ENCODE measurements at places on chromosomes 6 and 20. TPM values are rescaled to one million over a fixed set of nuclear protein-coding genes. Genes with fewer than 3 reads are reported as not detected.

DNA sequence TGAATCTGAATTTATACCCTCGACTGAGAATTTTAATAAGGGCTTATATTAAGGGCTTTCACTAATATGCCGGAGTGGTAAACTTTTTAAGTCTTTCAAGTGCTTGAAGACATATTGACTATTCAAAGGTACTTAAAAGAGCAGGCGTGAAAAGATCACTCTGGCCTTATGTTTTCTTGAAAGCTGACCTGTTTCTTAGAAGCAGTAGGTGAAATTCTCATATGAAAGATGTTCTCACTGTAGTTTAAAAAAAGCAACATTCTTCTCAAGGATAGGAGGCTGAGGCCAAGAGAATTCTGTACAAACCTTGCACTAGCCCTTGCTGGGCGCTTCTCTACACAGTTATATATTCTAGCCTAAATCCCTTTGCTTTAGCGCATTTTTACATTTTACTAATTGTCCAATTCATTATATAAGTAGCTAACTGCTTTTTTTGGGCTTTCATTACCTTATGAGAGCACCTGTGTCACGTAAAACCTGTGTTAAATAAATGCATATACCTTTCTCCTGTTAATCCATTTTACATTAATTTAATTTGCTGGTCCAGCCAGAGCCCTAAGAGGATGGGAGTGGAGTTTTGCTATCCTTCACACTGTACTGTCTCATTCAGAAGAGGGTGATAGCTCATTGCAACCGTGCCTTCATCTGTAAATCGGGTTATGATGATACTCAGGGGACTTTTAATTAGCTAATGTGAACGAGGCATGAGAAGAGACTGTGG lies 59.6 kb upstream of the HFE start:
- no peak for DNase-seq

DNA sequence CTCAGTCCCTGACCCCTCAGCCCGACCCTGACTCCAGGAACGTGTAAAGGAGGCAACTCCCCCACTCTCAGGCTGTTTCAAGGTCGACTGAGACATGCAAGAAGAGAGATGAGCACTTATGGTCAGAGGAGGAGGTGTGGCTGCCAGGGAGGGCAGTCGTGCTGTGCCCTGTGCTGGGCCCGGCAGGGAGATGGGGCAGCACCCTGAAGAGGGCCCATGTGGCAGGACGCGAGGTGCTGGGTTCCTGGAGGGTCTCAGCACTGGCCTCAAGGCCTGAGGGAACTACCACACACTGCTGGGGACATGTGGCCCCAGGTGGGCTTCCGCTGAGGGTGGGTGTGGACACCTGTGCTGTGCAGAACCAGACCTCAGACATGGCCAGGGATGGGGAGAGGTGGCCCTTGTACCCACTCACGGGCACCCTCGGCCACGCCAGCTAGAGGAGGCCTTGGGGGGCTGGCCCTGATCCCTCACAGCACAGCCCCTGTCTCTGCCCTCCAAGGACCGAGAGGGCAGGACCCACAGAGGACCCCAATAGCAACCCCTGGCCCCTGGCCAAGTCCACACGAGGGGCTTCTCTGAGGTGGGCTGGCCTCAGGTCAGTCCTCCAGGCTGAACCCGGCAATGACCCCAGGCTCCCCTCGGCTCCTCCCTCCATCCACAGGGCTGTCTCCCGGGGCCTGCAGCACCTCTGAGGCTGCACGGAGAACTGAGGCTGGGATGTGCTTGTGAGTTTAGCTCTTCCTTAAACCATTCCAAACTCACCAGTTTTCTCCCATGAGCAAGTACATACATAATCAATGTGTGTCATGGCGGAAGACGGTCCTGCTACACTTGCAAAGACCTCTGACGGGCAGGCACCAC lies 8.7 kb downstream of the SLC2A4RG start:
- DNase-seq = no peak

GRCh38 chr6:83702077-83702476 lies 6.8 kb downstream of the SNAP91 start:
- no peak for DNase-seq

The MTG2 gene
- 8.8 TPM for total RNA-seq

- DNase-seq = peak; percentile 2
These were observed 588.4 kb upstream of the CITED2 start for GRCh38 chr6:139962654-139963347.

Measured in CD8-positive, alpha-beta T cell (primary cell).